ENCODE measurements at places on chromosomes 6 and 20.

- no peak for DNase-seq
Observed at GRCh38 chr6:44269178-44269920, 901 bp upstream of the TMEM151B start.

- DNase-seq: no peak
Observed at GRCh38 chr6:19368511-19368910, 468.7 kb upstream of the ID4 start.

DNA sequence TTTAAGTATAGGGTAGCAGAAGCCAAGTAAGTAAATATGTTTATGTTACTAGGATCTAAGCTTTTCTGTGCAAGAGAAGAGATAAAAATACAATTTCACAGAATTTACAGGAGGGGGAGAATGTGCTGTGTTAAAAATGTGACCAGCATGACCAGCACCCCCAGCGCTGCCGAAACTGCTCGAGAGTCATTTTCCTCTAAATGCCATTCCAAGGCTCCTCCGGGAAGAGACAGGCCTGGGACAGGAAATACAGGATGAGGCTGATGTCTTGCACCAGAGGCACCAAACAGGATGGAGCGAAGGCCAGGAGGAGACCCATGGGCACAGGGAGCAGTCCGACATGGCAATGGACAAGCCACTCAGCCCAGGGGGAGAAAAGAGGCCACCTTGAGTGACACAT is 21.1 kb downstream of the TAF4 start:
- DNase-seq: no peak

DNA sequence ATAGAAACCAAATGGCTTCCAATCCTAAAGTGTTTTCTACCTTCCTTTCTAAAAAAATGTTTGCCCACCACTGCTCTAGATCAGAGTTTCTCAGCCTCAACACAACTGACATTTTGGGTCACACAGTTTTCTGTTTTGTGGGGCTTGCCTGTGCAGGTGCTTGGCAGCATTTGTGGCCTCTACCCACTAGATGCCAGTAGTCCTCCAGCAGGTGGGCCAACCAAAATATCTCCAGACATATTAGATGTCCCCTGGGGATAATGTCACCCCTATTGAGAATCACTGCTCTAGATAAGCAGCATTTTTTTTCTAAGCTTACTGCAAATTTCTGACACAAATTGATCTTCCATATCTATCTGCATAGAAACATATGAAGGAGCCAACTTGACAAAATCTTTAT is 26.3 kb upstream of the EPM2A start:
- DNase-seq: peak; percentile 12

- no peak for DNase-seq
Observed at GRCh38 chr6:148441454-148441911, 98.8 kb downstream of the SASH1 start.

- no peak for DNase-seq
Observed at GRCh38 chr6:137248702-137249101, 29.5 kb upstream of the IFNGR1 start.

GRCh38 chr6:143468026-143468425 is 17.4 kb downstream of the PEX3 start:
- no peak for DNase-seq

DNA sequence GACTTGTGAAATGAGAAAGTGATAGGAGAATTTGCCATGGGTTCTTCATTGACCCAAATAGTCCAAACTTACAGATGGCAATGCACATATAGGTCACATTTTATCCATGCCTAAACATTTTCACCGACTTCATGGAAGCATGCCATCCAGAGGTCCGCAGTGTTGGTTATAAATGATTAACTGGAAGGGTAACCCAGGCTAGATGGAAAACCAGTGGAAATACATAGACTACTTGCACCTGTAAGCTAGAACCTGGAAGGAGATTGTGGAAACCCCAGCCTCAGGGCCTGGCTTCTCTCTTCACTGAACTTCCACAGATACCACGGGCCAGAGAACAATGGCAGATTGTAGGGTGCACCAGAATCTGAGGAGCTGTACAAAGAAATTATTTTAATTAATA is 103.8 kb upstream of the SYNDIG1 start:
- no peak for DNase-seq

DNA sequence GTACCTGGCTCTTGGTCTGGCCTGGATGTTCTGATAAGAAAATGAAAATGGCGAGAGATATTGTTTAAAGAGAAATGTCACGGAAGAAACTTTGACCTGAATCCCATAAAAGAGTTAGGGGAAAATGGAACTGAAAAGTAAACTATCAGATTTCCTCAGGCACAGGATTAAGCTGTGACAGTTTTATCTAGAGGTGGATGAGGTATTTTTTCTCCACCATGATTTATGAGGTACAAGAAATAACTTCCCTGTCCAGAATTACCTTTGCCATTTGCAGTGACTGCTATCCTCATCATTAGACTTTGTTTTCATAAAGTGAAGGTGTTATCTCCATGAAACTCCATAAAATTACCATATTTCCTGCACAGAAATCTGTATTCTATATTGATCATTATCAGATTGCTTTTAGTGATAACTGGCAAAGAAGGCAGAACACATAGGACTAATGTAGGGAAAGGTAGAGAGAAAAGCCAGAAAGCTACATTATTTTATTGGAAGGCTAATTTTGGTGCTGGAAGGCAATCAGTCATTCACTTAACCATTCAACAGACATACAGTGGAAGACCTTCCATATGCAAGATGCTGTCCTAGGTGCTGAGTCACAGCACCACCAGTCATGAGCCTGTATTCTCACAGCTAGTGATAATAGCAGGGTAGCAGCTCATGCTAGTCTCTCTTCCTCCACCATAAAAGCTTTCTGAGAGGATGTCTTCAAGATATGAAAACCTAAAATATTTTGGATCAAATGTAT is 427.3 kb upstream of the CITED2 start:
- no peak for DNase-seq

- peak; percentile 60 for DNase-seq
Observed at GRCh38 chr6:130381459-130382380, 15.9 kb downstream of the TMEM200A start.

GRCh38 chr20:57660922-57661745 is 40.9 kb upstream of the ZBP1 start:
- no peak for DNase-seq
